ENCODE measurements at places on chromosomes 2 and 18.

- DNase-seq: no peak
Measured at GRCh38 chr2:225636558-225636957, 237.0 kb downstream of the NYAP2 start.

- DNase-seq: no peak
Measured at GRCh38 chr2:74554820-74555531, 456 bp downstream of the DOK1 start.

DNA sequence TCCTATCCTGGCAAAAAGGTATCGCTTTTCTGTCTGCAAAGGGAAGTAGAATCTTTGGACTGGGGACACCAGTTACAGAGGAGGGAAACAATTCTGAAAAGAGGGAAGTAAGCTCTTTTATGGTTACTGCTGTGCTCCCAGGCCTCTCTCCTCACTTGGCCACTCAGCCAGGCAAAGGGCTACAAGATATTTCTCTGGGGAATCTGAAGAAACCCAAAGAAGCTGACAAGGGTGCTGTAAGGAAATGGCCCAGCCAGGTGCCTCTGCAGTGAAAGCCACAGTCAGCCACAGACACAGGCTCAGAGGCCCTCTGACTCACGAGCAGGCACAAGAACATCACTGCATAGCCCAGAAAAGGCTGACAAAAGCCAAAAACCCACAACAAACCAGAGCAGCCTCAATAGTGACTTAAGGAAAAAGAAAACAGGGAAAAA, 5.8 kb downstream of the HDLBP start:
- peak; percentile 37 for DNase-seq

DNA sequence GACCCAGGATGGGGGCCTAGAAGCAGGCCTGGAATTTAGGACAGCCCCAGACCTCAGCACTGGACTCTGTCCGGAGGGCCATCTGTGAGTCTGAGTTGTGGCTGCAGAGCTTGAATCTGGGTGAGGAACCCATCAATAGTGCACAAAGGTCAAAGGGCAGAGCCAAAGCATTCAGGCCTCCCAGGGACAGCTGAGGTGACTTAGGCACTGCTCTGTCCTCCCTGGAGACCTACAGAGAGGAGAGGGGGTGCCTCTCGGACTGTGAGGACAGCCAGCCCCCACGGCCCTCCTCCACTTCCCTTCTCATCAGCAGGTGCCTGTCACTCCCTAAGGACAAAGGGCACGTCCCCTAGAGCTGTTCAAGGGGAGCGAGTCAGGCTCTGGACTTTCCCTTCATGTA, 25.1 kb upstream of the PRLH start:
- no peak for DNase-seq

- DNase-seq: no peak
Measured at GRCh38 chr18:3408107-3408506, 41.9 kb upstream of the TGIF1 start.

All from inflammatory macrophage treated with lipopolysaccharide for 1 hour (primary cell).